ENCODE measurements at places on chromosomes 6 and 20.
A peak's percentile ranks its signal among the peaks of the same experiment; 100 is the strongest.

- DNase-seq: no peak
These were observed 51.6 kb upstream of the GTSF1L start for GRCh38 chr20:43778375-43778774.

- no peak for DNase-seq
These were observed 34.9 kb downstream of the UBD start for GRCh38 chr6:29524444-29525310.

GRCh38 chr20:46857061-46857831 is 37.4 kb upstream of the EYA2 start:
- no peak for DNase-seq

GRCh38 chr6:3162067-3162497 is 4.7 kb upstream of the TUBB2A start:
- DNase-seq: no peak

DNA sequence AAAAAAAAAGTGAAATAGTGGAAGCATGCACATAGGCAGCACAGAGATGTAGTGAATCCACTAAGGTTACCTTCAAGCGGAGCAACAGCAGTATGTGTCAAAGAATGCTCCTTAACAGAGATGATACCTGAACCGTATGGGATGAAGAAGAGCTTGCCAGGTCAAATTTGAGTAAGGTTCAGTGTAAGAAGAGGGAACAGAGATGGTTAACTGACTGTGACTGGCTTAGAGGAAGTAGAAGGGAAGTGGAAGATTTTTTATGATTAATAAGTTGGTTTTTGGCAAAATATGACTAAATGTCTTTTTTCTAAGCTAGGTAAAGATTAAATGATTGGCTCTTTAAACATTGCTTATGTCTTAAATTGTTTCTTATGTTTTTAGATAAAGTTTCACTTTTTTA is 52.6 kb upstream of the C20orf144 start:
- no peak for DNase-seq

- no peak for DNase-seq
These were observed 17.9 kb upstream of the MICB start for GRCh38 chr6:31479933-31480535.

- peak; percentile 86 for DNase-seq
These were observed at the start of gene FERMT1 for GRCh38 chr20:6122873-6123648. Gene FERMT1, minus strand, starts transcription at chr20:6123030. Its CDS starts 3,476 bp downstream, at chr20:6119554.

DNA sequence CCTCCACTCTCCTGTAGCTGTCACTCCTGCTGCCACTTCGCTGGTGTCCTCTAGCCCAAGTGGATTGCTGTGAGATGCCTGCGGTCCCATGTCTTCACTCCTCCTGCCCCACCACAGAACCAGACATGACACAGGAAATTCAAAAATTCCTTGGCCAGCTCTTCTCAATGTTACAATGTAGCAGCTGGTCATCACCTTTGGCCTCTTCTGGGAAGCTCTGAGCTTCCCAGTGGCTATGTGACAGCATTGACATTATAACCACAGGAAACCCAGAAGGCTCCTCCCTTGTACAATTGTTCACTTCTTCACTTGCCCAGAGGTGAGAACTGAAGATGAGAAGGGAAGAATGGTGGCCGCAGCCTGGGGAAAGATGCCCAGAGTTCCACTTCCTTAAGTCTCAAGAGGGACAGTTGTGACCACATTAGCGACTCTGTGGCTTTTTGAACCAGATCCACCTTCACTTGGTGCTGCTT is 76.1 kb upstream of the NAA20 start:
- no peak for DNase-seq

- no peak for DNase-seq
These were observed 55.4 kb upstream of the EYA4 start for GRCh38 chr6:133185731-133186130.

DNA sequence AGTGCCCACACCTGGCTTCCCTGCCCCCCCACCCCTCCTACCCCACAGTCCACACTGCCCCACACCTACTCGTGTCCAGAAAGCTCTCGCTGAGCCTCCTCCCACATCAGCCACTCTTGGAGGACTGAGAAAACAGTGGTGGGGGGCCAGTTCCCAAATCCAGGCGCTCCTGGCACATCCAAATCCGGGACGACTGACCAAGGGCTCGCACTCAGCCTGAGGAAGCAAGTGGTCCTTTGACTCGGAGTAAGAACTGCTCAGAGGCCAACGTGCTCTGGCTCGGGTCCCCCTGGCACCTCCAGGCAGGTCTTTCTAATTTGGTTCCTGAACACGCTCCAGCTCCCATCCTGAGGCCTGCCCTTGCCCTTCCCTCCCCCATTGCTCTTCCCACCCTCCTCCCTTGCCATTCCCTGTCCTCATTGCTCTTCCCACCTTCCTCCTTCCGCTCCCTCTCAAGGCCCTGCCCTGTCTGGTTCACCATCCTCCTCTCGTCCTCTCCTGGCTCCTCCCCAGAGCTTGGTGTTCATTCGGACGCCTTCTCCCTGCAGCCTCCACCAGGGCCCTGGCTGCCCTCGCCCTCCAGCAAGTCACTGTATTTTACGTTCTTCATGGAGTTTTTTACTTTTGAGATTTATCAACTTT is 83.6 kb downstream of the THBS2 start:
- DNase-seq: no peak

GRCh38 chr6:3324262-3324942 is 65.7 kb downstream of the PSMG4 start:
- no peak for DNase-seq

GRCh38 chr20:14634665-14635064 is 297.3 kb upstream of the FLRT3 start:
- DNase-seq: no peak

- peak; percentile 69 for DNase-seq
These were observed 44.9 kb upstream of the TLDC2 start for GRCh38 chr20:36830791-36831691.

DNA sequence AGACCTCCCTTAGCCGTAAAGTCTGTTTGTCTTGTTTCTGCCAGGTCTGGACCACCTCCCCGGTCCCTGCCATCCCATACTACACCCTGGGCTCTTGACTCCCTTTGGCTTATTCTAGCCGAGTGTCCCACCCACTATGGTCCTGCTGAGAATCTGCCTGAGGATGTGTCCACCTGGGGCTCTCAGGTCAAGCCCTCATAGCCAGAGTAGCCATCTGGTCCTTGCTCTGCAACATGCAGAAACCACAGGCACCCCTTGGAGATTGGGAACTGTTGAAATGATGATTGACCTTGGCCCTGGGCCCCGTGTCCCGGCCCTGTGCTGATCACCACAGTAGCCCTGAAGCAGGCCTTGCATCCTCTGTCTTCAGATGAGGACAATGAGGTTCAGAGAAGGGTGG is 44.0 kb downstream of the VSTM2L start:
- no peak for DNase-seq

GRCh38 chr6:35541836-35542235 is 29.1 kb upstream of the TULP1 start:
- no peak for DNase-seq

- DNase-seq: no peak
These were observed 28.1 kb upstream of the AKIRIN2 start for GRCh38 chr6:87729965-87730719.

DNA sequence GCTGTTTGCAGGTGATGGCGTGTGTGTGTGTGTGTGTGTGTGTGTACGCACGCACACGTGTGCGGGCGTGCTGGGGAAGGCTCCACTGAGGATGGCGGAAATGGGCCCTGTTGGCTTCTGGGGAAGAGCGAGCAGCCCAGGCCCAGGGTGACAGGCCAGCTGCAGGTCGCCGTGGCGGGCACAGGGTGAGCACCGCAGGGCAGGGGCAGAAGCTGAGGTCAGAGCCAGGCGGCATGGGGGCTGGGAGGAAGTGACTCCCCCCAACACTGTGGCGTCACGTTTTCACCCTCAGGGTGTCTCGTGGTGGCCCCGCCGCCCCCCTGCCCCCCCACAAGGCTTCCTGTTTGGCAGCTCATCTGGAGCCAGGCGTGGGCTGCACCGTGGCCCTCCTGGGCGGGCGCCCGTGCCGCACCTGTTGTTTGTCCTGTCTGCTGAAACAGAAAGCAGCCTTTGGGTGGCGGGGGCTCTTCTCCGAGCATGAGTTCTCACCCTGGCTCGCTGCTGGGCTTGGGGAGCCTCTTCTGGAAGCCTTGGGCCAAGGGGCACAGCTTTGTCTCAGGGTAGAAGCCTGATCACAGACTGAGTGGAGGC is 7.1 kb downstream of the RBM38 start:
- DNase-seq: no peak

- peak; percentile 37 for DNase-seq
These were observed 112.1 kb downstream of the ASXL1 start for GRCh38 chr20:32470025-32470861.

DNA sequence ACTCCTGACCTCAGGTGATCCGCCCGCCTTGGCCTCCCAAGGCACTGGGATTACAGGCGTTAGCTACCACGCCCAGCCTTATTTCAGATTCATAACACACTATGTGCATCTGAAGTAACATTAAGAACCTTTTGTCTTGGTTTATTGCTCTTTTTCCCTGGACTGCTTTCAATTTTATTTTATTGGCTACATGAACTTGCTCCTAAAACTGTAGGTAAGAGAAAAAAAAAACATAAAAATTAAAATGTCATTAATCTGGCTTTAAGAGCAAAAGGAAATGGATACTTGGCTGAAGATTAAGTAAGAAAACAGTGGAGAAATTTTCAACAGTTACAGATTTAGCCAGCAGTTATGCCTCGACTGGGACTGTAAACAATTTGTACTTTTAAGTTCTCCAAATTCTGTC is 62.5 kb downstream of the GJA1 start:
- no peak for DNase-seq

DNA sequence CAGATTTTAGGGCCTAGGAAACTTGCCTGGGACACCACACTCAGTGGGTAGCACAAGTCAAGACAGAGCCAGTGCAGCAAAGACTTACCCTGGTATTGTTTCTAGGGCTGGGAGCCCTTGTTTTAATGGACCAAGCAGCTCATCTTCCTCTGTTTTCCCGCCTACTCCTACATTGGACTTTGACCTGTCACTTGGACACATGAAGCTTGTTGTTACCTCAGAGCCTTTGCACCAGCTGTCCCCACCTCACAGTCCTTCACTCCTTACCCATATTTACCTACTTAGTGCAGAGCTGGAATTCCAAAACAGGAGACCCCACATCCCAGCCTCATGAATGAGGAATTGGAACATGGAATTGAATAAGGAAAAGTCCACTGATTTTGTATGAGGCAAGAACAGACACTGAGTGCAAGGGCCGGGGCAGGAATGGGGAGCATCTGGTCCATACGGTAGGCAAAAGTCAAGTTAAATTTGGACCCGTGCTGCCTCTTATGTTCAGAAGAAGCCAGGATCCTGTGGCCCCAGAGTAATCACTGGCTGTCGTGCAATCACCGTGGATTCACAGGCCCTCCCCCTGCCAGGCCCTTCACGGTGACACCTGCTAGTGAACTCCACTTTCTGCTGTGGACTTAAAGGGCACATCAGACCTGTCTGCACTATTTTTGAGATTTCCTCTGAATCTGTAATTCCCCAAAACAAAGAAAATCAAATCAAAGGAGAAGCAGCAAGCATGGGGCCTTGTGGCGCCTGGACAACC is 236.9 kb upstream of the PMEPA1 start:
- DNase-seq: no peak

- DNase-seq: peak; percentile 90
These were observed 723.2 kb downstream of the EPM2A start for GRCh38 chr6:145012039-145012662.

DNA sequence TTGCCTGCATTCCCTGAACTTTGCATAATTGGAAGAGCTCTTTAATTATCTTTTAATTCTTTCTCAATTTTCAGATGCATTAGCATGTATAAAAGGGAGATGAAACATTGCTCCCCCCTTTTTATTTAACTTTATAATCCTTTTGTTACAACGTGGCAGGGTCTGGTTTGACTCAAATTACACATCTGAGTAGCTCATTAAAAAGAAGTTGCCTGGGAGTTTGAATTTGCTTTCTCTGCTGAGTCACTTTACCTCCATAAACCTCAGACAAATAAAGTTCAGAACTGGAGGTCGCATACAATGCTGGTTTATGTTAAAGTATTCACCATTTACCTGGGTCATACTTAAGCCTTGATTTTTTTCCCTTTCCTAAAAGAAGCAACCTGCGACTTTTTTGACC is 495.2 kb downstream of the PREX1 start:
- no peak for DNase-seq

GRCh38 chr6:96659084-96659845 is 96.3 kb downstream of the FHL5 start:
- no peak for DNase-seq

GRCh38 chr6:49892280-49892679 is 25.9 kb upstream of the CRISP1 start:
- DNase-seq: no peak

GRCh38 chr6:133591275-133591674 is 297.6 kb upstream of the TCF21 start:
- peak; percentile 55 for DNase-seq

DNA sequence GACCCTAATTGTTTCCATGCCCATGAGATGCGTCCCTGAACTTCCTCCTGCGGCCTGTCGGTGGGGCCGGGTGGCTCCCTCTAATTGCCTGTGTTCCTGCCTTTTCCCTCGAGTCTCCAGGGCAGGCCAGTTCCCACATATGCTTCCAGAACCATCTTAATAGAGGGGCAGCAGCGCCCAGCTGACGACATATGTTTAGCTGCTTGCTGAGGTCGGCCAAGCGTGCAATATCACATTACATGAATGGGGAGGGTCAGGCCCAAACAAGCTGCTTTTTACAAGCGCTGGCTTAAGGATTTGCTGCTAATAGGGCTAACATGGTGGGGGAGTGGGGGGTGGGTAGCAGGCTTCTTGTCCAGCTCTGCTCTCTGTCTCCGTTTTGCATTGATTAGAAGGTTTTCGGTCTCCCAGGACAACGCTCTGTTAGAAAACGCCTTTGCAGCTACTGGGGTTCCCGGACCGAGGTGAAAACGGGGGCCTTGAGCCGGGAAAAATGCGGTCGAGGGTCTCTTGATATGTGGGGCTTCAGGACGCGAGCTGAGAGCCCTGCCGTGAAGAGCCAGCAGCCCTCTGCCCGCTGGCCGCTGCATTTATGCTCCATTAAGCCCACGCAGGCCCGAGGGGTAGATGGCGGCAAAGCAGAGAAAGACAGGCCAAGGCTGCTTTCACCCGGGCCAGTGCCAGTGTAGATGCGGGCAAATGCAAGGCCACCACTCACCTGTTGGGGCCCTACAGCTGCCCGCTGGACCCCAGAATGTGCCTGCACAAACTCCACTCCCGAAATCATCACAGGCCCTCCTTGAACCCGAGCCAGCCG is 308.5 kb downstream of the BMP7 start:
- no peak for DNase-seq

- no peak for DNase-seq
These were observed 11.7 kb downstream of the MYLIP start for GRCh38 chr6:16140607-16141006.

GRCh38 chr20:40191573-40191972 is 497.5 kb downstream of the MAFB start:
- DNase-seq: no peak

DNA sequence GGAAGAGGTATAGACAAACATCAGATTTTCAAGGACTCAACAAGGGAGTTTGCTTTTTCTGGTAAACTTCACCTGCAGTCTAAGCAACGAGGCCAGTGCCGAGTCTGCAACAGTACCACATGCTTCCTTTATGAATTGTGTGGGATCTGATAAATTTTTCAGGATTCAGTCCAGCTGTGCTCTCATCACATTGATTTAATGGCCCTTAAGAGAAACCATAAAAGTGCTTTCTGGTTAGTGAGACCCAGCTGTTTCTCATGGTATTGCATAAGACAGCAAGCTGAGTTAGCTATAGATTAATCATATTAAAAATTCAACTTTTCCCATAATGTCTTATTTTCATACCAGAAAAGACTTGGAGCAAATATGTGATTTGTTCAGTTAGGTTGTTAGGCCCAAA is 291.4 kb downstream of the CENPW start:
- peak; percentile 79 for DNase-seq

- DNase-seq: peak; percentile 34
These were observed 56.7 kb upstream of the PNRC1 start for GRCh38 chr6:89023591-89024441.

All from HCEC 1CT (cell line).